ENCODE measurements at places on chromosomes 6 and 20.

- no peak for DNase-seq
Observed at GRCh38 chr20:8837396-8837795, 231.5 kb upstream of the PLCB4 start.

DNA sequence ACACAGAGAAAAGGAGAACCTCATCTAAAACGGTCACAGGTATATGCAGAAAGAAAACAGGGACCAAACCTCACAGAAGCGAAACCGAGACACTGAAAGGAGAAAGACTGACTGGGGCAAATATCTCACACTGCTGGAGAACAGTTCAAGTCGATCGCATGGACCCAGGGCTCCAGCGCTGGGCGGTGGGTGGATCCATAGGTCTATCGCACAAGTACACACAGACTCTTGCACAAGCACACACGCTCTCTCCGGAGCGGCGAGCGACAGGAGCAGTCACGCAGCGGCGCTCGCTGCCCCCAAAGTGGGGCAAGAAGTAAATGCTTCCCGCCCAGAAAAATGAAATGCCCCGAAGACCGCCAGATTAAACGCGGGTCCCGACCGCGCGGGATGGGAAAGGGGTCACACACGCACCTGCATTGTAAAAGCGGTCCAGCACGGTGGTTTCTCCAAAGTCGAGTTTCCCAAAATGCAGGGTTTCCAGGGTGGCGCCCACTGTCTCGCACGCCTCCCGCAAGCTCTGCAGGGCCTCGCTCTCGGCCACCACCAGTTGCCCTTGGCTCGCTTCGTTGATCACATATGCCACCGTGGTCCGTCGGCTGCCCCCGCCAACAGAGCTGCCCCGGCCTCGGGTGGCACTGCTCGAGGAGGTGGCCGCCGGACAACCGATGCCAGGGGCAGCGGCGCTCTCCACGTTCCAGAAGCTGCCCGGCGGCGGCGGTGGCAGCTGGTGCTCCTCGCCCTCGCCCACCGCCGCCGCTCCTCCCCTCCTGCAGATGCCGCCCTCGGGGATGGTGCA is 782 bp downstream of the MAP3K5 start:
- DNase-seq = no peak

- no peak for DNase-seq
Observed at GRCh38 chr6:98047164-98047563, 764.1 kb upstream of the MMS22L start.

GRCh38 chr6:1526398-1527072 is 83.2 kb upstream of the FOXC1 start:
- no peak for DNase-seq

- no peak for DNase-seq
Observed at GRCh38 chr20:32476684-32477593, 108.2 kb downstream of the NOL4L start.

- DNase-seq = no peak
Observed at GRCh38 chr6:84862843-84863242, 98.4 kb upstream of the TBX18 start.

DNA sequence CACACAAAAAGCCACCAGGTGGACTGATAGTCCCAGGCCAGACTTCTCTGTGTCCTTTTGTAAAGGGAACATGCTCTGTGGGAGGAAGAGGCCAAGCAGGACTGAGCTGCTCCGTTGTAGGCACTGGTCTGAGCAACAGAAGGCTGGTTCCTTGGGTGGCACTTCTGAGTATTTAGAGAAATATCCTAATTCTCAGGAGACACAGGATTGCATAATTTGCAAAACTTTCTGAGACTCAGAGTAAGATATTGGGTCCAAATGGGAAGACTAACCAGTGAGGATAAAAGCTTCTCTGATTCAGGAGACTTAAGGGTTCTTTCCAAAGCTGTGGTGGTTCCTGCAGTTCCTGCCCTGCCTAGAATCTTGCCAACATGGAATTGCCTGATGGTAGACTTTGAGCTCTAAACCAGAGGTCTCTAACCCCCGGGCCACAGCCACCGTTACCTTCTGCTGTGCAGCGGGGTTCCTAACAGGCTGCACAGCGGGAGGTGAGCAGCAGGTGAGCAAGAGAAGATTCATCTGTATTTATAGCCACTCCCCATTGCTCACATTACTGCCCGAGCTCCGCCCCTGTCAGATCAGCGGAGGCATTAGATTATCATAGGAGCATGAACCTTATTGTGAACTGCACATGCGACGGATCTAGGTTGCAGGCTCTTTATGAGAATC is 107.0 kb downstream of the OLIG3 start:
- no peak for DNase-seq

- no peak for DNase-seq
Observed at GRCh38 chr6:167997642-167998041, at the start of gene KIF25. Gene KIF25 (plus strand): TSS chr6:167997671. CDS start chr6:168029586, 31,915 bp downstream.

GRCh38 chr6:97653076-97653475 is 370.1 kb upstream of the MMS22L start:
- DNase-seq = no peak

GRCh38 chr6:121222656-121223055 is 111.6 kb downstream of the TBC1D32 start:
- no peak for DNase-seq

GRCh38 chr20:21505810-21506530 is 7.9 kb downstream of the NKX2-2 start:
- DNase-seq = peak; percentile 66

- no peak for DNase-seq
Observed at GRCh38 chr20:50295762-50296449, 105.3 kb downstream of the CEBPB start.

GRCh38 chr20:1897541-1897940 is 2.3 kb downstream of the SIRPA start:
- no peak for DNase-seq

GRCh38 chr20:36571564-36572504 is 1.6 kb upstream of the TGIF2 start:
- DNase-seq = no peak

DNA sequence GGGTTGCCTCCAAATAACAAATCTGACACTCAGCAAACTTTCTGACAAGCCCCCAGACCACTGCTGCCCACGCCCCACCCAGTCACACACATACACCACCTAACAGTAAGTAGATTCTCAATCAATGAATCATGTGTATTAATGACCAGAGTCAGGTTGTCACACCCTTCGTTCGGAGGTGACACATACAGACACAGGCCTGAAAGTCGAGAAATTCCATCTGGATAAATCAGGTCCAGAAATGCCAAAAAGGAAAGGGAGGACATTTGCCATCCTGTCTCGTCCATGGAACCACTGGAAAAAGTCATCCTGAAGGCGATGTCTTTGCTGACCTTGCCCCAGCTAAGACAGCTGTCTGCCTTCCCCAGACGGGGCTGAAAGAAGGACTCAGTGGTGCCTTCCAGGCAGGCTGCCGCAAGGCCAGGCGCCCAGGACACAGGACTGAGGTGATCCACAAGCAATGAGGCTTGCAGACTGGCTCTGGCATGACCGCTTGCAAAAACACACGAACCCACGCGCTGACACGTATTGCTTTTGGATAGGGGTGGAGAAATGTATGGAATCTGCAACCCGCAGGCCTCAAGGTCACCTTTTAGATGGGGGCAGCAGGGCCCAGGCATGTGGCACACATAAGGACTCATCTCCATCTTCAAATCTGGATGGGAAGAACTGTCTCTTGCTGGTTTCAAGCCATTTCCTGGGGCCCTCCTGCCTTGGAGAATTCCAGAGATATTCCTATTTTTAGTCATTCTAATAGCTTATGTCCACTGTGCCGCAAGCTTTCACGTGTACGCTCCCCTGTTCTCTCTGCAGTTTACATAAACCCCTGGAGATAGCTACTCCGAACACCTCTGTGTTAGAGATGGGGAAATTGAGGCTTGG is 9.0 kb downstream of the NFATC2 start:
- no peak for DNase-seq

- DNase-seq = no peak
Observed at GRCh38 chr6:145092554-145092953, 642.8 kb downstream of the EPM2A start.

DNA sequence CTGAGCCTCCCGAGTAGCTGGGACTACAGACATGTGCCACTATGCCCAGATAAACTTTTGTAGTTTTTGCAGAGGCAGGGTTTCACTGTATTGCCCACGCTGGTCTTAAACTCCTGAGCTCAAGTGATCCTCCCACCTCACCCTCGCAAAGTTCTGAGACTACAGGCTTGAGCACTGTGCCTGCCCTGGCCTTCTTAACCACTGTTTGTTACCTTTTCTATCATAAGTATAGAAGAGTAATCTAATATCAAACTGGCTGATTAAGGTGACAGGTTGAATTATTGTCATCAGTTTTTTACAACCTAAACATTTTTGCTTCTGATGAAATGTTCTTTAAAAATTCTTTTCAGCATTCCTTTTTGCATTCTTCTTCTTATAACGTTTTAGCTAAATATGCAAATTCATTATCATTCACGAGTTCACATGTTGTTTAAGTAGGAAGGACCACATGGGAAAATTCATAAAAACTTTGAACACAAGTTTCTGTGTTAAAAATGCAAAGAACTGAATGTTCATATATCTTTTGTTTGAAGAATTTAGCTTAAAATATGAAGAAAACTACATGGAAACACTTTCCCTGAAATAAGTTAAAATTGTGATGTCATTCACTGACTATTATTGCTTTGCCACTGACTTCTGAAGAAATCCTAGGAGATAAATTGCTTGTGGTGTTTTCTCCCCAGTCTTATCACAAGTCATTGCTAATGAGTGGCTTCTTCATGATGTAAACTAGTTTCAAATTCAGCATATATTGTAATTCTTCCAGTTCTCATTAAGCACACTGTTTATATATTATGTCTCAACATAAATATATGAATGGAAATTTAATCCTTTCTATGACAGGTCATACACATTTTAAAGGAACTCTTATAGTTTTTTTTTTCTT is 106.7 kb downstream of the ADGRB3 start:
- DNase-seq = no peak

- no peak for DNase-seq
Observed at GRCh38 chr20:10670501-10671220, 3.1 kb downstream of the JAG1 start.

DNA sequence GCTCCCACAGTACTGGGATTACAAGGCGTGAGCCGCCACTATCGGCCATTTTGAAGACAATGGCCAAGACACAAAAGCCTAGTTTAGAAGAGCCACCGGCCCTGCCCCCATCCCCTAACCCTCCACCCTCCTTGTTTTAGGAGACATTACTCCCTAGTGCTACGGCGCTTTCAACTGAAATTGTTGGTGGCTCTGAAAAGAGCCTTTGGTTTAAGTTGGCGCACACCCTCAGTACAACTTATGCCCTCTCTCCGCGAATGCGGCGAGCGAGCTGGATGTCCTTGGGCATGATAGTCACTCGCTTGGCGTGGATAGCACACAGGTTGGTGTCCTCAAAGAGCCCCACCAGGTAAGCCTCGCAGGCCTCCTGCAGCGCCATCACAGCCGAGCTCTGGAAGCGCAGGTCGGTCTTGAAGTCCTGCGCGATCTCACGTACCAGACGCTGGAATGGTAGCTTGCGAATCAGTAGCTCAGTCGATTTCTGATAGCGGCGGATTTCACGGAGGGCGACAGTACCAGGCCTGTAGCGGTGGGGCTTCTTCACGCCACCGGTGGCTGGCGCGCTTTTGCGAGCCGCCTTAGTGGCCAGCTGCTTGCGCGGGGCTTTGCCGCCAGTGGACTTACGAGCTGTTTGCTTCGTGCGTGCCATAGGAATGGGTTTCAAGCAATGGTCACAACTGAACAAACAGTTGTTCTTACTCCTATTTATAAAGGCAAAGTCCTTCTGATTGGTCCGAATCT is 114.9 kb upstream of the BTN3A2 start:
- peak; percentile 30 for DNase-seq

GRCh38 chr6:6315660-6316059 is 4.8 kb downstream of the F13A1 start:
- DNase-seq = no peak

DNA sequence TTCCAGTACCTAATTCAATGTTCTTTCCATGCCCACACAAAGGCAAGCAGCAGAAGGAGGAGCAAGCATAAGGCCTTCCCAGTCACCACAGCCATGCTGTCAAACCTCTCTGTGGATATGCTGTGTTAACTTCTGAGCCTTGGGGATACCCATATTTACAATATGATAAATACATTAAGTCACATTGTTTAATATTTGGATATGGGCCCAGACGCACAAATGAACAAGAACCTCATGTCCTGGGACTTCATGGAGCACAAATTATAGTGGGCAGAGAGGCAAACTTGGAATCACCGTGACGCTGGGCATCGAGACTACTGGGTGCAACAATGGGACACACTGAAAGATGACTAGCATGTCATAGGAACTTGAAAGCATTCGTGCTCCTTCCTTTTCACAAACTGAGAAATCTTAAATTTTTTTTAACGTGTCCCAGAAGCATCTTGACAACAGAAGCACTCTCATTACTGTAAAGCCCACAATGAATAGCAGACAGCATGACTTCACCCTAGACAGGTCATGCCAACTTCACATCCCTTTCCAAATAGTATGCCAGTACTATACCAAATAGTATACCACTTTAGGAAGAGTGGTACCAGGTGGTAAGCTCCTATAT is 16.0 kb downstream of the SOD2 start:
- DNase-seq = no peak

GRCh38 chr20:40849456-40849855 is 160.4 kb upstream of the MAFB start:
- no peak for DNase-seq

DNA sequence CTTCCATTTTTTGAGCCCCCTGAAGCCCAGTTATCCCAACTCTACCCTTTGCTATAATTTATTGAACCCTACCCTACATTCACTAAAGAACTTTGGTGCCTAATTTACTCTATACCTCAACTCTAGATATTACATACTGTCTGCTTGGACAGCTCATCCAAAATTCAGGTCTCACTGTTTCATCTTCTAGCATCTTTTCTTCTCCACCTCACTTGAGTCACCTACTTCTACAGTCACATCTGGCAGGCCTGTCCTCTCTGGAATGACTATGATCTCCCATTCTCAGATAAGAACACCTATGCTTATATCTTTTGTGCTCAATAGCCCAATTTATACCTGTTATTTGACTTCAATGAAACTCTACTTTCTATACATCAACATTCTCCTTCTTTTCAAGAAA is 58.0 kb downstream of the SHPRH start:
- no peak for DNase-seq

DNA sequence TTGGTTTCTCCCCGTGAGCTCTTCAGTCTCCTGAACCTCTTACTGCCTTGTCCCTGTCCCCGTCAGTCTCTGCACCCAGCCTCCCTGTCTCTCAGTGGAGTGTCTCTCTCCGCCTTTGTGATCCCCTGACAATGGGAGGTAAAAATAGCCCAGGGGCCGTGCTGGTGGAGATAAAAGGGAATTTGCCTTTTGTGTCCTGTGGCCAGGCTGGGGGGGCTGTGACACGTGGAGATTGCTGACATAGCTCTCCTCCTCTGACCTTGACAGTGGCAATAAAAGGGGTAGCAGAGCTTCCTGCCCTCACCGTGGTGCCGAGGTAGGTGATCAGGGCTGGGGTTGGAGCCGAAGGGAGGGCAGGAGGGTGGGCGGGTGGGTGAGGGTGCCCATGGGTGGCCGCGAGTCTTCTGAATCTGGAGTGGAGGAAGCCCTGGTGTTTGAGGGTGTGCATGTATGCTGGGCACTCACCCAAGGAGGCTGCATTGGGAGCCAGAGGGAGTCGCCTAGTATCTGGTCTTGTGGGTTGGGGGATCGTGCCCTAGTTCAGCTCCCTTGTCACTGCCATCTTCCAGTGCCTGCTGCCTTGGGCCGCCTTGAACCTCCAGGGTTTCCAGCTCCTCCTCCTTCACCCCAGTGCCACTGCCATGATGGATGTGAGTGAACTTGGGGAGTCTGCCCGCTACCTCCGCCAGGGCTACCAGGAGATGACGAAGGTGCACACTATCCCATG is 21.9 kb downstream of the MYH7B start:
- DNase-seq = no peak

GRCh38 chr20:61896058-61896961 is 169.4 kb downstream of the TAF4 start:
- DNase-seq = no peak
